ENCODE measurements at places on chromosomes 1 and 21. TPM values are rescaled to one million over a fixed set of nuclear protein-coding genes. Genes with fewer than 3 reads are reported as not detected.

The FGR gene
- total RNA-seq: not detected

The NTPCR gene
- 15.1 TPM for total RNA-seq

The ADAMTS5 gene
- total RNA-seq: 3.8 TPM

The C1orf115 gene
- 0.58 TPM for total RNA-seq

The STYXL2 gene
- not detected for total RNA-seq

The PLD5 gene
- total RNA-seq: not detected

The RGS1 gene
- total RNA-seq: under 0.01 TPM

The UBXN10 gene
- total RNA-seq: under 0.01 TPM

The GUCA2A gene
- not detected for total RNA-seq

The FAM131C gene
- total RNA-seq: 0.28 TPM

The AKR1A1 gene
- total RNA-seq: 131 TPM

Measured in regular cardiac myocyte (primary cell).